HL-60 (cell line): ENCODE measurements at places on chromosomes 5 and 9.
A peak's percentile ranks its signal among the peaks of the same experiment; 100 is the strongest.

GRCh38 chr5:110496276-110496675 is 230.2 kb downstream of the TMEM232 start:
- DNase-seq: no peak

- DNase-seq: no peak
These were observed 47.8 kb downstream of the NR6A1 start for GRCh38 chr9:124723352-124723751.

DNA sequence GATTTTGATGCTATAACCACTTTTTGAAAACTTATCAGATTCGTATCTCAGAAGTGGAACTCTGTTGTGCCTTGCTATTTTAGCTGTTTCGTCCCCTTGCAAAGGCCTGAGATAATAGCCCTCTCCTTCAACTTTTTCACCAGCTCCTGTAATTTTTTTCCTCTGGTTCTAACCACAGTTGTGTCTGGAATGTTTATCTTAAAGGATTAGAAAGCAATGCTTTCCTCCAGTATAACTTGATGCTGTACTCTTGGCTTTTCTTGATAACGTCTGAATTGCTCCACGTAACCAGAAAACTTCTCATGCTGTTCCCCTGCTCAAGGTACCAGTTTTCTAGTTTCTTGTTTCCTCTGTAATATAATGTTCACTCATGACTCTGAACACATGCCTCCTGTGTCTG is 209.4 kb downstream of the DTWD2 start:
- DNase-seq: no peak

DNA sequence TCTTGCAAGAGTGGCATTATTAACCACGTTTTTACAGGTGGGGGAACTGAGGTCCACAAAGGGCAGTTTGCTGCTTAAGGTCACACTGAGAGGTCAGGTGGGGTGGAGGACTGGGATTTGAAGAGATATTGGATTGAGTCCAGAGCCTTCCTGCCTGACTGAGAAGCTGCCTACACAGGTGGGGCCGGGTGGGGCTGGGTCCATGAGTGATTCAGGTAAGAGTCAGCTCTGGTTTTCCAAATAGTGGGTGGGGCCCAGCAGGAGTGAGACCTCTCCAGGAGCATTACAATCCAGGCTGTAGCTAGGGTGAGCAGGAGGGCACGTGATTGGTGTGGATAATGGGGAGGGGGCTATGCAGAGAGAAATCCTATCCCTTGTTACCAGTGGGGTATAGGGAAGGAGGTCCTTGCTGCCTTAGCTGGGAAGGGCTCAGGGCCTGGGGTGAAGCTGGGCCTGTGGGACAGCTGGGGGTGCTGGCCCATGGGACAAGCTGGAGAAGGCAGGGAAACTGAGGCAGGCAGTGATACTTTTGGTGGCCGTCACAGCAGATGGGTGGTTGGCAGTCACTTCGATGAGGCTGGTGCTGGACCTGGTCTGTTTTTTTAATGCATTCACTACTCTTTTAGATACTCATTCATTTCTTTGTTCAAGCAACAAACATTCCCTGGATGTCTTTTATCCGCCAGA is 2.9 kb upstream of the PTGS1 start:
- no peak for DNase-seq

- DNase-seq: no peak
These were observed 553.0 kb downstream of the CSNK1G3 start for GRCh38 chr5:124064956-124065355.

DNA sequence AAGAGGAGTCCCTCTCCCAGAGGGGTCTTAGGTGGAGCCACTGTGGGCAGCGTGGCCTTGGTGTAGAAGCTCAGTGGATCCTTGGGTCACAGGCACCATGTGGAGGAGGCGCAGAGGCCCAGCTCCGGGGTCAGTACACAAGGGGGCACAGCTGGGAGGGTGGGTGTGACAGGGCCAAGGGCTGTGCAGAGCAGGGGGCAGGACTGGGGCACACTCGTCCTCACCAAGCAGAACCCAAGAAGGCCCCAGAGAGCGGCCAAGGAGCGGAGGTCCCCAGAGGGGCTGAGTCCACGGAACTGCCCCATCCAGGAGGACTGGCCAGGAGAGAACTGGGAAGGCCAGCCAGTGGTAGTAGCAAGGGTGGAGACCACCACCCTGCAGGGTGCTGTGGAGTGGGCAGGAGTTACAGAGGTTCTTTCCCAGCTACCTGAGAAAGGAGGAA is 2.5 kb upstream of the LPCAT1 start:
- DNase-seq: no peak

- no peak for DNase-seq
These were observed 5.4 kb downstream of the NACC2 start for GRCh38 chr9:136089697-136090045.

- DNase-seq: no peak
These were observed 5.2 kb downstream of the HSPA5 start for GRCh38 chr9:125235804-125236519.

- no peak for DNase-seq
These were observed 141.3 kb downstream of the IRX1 start for GRCh38 chr5:3736926-3737325.

DNA sequence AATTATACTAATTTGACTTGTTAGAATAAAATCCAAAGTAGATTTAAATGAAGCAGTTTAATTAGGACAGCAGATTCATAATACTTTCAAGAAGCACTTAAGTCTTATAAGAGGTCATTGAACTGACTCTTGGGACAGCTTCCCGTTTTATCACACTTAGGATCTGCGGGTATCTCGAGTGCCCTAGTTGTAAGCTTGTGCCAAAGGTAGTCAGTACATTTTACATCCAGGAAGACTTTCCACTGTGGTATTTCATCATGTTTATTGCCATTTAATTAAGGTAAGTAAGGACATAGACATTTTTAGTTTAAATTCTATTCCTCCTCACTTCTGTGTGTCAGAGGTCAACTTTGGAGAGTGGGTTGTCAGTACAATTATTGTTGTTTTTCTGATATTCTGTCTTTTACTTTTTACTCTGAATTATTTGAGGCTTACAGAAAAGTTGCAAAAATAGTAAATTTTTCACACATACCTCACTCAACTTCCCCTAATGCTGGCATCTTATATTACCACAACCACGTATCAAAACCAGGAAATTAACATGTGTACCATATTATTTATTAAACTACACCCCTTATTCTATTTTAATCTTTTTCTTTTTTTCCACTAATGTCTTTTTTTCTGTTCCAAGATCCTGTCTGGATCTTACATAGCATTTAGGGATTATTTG is 7.5 kb upstream of the ZNF367 start:
- no peak for DNase-seq

DNA sequence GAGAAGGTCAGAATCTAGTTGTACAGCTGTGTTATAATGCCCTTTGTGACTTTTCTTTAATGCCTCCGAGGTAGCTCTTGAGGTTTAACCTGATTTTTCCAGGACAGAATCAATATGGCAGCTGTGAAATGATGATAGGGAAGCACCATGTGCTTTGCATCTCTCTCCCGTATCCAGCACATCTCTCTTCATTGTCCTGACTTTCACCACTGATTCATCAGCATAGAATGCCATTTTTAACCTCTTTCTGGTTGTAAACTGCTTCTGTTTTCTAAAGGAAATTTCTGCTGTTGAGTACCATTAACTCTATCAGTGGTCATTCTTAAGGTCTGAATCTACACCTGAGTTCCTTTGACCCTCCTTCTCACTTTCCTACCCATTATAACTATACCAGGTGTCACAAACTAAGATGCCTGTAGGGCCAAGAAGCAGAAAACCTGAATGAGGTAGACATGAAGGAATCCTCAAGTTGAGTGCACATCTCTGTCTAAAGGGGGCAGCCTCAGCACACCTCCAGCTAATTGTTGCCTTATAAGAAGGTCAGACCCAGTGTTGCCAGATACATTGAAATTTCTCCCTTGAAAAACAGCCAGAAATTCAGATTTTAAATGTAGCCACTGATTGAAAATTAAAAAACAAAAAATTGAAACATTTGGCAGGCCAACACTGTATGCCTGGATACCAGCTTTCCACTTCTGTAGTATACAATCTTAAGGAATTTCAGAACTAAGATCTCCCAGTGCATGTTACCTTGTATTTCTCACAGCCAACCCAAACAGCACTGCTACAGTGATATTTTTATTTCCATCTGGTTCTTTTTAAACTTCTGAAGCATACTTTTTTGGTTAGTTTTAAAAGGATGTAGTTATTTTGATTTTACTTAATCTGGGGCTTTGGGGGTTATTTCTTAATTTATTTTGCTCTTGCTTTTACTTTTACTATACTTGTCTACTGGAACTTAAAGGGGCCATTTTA is 35.8 kb upstream of the TLX3 start:
- peak; percentile 5 for DNase-seq

GRCh38 chr9:116900543-116900942 is 213.4 kb downstream of the TRIM32 start:
- DNase-seq: no peak

DNA sequence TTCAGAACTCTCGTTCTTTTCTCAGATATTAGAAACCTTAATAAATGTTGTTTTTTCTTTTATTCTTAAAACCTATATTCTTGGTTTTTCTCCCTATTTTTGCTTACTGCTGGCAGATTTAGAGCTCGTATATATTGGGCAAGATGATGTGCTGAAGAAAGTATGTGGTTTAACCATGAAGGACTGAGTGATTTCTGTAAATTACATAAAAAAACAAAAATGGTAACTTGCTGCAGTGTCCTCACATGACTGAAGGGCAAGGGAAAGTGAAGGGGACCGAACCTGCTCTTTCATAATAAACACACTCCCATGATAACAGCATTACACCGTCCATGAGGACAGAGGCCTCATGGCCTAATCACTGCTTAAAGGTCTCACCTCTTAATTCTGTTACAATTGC is 393.8 kb upstream of the ZNF608 start:
- no peak for DNase-seq

DNA sequence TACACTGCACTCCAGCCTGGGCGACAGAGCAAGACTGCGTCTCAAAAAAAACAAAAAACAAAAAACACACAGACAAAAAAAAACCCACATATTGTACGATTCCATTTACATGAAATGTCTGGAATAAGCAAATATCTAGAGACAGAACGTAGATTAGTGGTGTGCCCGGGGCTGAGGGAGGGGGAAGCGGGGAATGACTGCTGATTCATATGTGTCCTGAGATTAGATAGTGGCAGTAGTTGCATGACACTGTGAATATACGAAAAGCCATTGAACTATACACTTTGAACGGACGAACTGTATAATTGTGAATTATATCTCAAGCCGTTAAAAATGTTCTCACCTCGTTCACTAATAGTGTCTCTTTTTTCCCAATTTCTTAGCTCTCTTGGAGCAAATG is 23.9 kb downstream of the FGF1 start:
- no peak for DNase-seq
